ENCODE measurements at places on chromosomes 2 and 18.
A peak's percentile ranks its signal among the peaks of the same experiment; 100 is the strongest.

- no peak for DNase-seq
These were observed 1.6 kb upstream of the ALKAL2 start for GRCh38 chr2:289362-290089.

GRCh38 chr2:51813247-51813646 is 781.3 kb upstream of the NRXN1 start:
- DNase-seq: no peak

DNA sequence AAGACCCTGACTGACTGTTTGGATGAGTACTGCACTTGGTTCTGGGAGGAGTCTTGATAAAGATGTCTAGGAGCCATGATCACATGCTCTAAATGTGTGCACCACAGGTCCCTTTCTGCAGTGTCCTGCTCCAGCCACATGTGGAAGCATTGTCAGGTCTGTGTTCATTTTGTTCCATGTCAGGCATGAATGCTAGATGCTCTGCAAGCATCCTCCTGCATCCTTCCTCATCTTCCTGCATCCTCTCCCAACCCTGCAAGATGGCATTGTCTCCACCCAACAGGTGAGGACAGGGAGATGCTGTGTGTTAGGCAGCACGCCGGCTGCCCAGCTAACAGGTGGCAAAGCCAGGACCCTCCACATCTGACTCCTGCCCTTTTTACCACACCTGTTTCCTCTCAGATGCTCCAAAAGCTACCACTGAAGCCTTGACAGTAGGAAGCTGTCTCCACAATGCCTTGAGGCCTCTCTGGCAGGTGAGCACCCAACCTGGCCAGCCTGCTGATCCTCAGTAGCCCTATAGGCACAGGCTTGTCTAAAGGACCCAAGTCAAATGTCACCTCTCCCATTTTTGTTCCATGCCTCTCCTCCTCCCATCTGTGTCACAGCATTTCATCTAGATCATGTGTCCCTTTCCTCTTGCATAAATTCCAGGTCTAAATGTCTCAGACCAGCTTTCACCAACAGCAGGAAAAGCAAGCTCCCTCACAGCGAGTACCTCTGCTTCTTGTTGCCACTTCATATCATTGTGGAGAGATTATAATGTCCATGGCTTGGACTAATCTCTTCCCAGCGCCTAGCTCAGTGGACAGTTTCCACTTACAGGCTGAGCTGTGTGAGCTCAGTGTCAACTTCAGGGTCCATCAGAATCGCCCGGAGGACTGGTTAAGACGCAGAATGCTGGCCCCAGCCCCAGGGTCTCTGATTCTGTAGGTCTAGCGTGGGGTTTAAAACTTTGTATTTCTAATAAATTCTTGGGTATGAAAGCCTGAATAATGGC is 55.0 kb downstream of the TMEM163 start:
- no peak for DNase-seq

DNA sequence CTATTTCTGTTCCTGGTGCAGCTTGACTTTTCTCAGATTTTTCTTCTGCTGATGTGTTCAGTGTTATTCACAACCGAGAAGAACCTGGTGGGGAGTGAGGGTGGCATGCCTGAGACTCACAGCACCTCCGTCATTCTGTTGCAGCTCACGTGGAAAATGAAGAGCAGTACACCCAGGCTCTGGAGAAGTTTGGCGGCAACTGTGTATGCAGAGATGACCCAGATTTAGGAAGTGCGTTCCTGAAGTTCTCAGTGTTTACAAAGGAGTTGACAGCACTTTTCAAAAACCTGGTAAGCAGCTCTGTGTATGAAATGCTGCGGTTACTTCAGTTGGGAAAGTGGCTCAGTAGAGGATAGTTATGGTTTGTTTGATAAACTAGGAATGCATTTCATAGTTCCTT is 90.5 kb downstream of the ASAP2 start:
- no peak for DNase-seq

DNA sequence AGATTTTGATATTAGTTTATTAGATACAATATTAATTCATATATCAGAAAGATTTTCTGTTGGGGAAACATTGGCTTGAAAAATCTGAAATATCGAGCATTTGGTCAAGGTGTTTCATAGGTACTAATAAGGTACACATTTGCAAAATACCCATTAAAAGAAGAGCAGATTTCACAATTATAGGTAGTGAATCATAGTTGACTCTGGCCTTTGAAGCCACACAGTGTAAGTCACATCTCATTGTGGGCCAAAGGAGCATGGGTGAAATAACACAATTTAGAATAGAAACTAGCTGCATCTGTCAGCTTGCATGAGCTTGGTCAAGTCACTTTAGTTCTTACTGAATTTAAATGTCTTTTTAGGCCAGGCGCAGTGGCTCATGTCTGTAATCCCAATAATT is 4.9 kb downstream of the KDM3A start:
- no peak for DNase-seq

DNA sequence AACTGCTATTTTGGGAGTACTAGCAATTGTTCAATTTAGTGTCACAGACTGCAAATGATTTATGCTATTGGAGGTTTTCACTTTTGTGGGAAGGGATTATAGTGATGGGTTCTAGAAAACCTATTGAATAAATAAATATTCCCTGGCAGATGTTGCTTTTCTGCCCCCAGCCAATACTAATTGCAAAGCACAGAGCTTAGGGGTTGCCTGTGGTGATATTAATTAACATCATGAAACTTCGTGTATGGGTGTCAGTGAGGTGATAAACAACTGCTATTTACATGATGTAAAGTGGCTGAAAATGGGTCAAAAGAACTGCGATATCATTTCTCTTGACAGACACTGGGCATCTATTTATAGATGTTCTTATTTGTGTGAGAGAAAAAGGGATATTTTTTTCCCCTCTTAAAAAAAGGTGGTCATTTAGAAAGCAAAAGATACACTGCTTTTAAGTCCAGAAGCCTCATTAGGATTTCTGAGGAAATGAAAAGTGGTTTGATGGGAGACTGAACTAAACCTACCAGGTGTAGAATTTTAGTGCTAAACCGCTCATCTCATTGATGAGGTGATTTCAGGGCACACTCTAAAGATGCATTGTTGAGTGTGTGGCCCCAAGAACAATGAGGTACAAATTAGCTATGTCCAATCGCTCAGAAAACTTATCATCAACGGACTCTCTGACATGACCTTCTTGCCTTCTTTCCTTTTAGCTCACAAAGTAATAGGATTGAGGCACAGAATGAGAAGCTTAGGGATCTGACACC is 116.7 kb upstream of the CHST9 start:
- no peak for DNase-seq

DNA sequence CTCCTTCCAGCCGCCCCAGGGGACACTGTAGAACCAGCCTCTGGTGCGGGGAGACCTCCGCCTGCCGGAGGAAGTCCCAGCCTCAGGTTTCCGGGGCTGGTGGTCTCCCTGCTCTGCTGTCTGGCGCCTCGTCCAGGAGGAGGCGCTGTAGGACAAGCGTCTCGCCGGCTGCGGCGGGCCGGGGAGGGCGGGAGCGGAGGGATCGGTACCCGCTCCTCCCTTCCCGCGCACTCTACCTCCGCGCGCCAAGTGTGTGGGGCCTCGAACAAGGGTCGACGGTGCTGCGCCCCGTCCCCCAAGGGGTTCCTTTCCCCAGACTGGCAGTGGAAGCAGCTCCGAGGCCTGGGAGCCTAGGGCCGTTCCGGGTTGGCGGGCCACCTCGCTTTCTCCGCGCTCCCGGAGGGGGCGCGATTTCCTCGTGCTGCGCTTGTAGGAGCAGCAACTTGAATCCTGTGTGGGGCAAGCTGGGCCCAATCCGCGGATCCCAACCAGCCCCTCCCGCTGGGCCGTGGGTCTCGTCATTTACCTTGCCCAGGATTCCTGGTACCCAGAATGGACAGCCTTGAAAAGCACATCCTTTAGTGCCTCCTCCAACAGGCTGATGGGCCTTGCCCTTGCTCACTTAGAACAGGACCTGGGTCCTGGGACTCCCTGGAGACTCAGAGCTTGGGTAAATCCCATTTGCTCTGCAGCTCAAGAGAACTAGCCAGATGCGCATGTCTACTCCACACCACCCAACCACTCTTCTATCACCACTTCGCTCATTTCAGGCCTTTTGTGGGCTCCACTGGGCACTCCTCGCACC is 10.6 kb upstream of the HOXD4 start:
- DNase-seq: peak; percentile 32

- DNase-seq: no peak
These were observed 4.3 kb downstream of the KDM3A start for GRCh38 chr2:86445436-86445835.

DNA sequence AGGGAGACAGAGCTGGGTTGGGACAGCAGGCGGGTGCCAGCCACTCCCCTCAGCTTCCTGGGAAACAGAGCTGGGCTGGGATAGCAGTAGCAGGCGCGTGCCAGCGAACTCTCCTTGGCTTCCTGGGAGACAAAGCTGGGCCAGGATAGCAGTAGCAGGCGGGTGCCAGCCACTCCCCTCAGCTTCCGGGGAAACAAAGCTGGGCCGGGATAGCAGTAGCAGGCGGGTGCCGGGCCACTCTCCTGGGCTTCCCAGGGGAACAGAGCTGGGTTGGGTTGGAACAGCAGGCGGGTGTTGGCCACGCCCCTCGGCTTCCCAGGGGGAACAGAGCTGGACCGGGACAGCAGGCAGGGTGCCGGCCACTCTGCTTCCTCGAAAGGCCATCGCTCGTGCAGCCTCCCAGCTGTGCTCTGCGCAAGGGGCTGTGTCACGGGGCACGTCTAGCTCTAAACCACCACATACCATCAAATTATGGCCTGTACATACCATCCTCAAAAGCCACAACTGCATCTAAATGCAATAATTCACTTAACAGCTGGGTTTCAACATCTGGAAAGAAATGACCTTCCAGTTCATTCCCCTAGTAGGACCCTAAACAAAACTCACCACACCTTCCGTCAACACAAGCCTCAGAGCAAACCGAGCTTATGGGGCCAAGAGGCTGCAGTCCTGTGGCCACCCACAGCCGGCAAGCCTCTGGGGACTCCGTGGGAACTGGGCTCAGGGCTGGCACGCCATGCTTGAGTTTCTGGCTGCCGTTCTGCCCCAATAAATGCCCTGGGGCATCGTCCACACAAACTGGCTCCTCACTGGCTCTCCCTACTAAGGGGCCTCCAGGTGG is 228.3 kb downstream of the TWIST2 start:
- DNase-seq: no peak

GRCh38 chr2:134536296-134536695 is 182.5 kb downstream of the TMEM163 start:
- no peak for DNase-seq

DNA sequence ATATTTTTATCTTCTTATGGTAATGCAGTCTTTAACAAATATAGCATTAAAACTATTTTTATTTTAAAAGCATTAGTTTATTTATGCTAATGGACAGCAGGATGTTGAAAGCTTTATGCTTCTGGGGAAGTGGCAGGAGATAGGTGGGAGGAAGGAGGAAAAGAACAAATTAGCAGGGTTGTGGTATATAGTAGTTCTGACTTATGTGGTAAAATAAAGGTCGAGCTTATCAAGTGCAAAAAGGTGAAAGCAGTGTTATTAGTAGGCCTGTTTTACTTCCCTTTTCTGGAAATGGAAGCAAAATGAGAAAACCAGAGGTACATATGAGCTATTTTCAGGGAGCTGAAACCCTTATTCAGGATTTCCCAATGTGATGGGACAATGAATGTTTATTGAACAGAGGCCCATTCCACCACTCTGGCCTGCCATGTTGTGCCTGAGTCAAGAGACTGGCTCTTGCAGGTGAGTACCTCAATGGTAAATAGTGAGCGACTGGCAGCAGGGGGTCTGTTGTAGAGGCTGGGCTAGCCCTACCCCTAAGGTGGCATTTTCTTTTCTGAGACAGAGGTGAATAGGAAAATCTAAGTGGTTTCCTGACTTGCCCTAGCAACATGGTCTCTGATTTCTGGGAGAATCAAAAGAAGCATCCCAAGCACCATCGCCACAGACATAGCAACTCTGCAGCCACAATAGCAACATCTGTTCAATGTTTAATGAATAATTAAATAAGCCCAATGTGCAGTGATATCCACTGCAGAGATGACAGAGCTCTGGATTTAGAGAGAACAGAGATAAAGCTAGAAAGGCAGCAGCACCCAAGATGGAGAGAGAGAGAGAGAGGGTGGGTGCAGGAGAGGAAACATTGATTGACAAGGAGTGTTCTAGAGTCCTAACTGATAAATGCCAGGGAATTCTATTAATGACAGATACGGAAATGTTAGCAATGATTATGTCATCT is 119.7 kb downstream of the UPP2 start:
- no peak for DNase-seq

DNA sequence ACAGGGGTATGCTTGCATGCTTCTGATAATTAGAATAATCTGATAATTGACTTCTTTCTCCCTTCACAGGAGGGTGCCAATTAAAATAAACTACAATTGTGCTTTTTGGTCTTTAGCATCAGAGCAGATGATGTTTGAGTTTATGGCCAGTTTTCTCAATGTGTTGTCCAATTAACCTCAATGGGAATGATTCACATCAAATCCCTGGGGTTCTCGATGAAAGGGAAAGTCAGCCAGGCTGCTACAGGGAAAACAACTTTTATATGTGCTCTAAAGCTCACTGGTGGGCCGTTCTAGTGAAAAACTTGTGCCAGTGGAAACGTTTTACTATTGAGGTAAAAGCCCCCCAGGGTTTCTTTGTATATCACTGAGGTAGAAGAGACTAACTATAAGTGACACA is 887.3 kb upstream of the CRIM1 start:
- DNase-seq: no peak

DNA sequence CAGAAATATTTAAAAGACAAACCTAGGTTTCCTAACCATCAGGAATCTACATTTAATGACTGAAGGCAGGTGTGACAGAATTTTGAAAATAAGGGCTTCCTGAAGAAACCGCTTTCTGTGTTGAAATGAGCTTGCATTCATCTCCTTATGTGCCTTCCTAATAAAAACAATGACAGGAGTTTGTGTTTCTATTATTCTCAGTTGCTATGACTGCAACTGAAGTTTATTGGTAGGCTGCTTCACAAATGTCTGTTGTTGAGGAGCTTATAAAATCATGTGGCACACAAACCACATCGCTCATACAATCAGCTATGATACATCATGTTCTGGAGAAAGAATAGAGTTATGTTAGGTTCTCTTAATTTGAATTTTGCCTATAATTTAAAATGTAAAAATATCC is 362.7 kb upstream of the SLC8A1 start:
- no peak for DNase-seq

DNA sequence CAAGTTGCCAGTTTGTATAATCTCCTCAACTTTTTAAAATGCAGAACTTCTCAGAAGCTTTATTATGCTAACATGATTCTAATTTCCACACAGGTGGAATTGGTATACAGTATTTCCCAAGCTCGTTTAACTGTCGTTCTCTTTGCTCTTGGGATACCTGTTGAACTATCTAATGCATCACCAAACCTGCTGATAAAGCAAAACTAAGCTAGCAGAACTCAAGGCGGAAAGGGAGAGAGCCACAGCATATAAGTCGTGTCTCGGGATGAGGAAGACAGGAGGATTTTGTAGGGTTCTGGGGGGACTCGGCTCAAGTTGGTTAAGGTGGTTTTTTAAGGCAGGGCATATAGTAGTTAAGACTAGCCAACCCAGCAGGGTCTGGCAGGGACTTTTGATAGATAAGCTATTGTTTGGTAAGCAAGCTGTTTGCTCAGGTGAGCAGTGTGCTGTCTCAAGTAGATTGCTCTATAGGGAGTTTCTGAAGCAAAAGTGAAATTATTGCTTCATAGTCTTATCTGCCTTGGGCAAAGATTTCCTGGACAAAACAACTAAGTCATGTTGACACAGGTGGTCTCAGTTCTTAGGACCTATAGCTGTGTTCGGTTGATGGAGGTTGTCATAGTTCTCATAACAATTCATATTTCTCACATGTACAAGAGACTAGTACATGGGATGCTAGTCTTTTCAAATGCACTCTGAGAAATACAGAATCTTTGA is 28.2 kb upstream of the CHRNA1 start:
- DNase-seq: no peak

GRCh38 chr2:238729261-238729935 is 118.5 kb upstream of the TWIST2 start:
- no peak for DNase-seq

All from stimulated activated CD8-positive, alpha-beta memory T cell treated with anti-CD3 and anti-CD28 coated beads, Interleukin-4, amount 100 ng/mL, for 1 hour (primary cell).